MV-4-11 (cell line): ENCODE measurements at places on chromosomes 1 and 21.

GRCh38 chr1:70498666-70499065 lies 87.6 kb downstream of the CTH start:
- peak; percentile 56 for DNase-seq

- DNase-seq: no peak
These were observed 163.4 kb upstream of the USP24 start for GRCh38 chr1:55378582-55378981.

GRCh38 chr1:55321942-55322341 lies 106.8 kb upstream of the USP24 start:
- no peak for DNase-seq

- no peak for DNase-seq
These were observed 21.8 kb downstream of the COA7 start for GRCh38 chr1:52676249-52676903.

DNA sequence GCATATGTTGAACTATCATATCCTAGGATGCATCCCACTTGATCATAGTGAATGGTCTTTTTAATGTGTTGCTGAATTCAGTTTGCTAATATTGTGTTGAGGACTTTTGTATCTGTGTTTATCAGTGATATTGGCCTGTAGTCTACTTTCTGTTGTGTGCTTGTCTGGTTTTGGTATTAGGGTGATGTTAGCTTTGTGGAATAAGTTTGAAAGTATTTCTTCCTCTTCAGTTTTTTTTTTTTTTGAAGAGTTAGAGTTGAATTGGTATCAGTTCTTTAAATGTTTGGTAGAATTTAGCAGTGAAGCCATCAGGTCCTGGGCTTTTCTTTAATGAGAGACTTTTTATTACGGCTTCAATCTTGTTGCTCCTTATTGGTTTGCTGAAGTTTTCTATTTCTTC lies 162.3 kb downstream of the VAV3 start:
- DNase-seq: peak; percentile 56
